ENCODE measurements at places on chromosomes 11 and 22.

DNA sequence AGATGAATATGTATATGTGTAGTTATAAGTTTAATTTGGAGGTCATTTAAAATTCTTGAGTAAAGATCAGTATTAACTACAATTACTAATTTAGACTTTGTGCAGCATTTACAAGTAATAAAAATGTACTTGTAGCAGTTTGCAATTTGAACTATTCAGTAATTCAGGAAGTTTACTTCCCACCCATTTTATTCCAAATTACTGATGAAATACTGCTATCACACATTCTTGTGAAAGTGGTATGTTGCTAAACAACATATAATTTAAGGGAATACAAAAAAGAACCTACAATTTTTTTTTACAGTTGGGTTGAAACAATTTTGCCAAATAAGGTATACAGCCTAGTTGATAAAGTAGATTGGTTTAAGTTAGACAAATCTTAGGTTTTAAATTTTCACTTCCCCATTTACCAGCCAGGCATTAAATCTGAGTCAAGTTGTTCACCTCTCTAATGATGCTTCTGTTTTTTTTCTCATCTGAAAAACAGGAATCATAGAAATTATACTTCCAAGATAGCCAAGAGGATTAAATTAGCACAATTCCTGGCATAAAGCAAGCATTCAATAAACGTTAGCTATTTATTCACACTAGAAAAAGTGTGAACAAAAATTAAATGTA lies 45.3 kb downstream of the ZBTB44 start:
- DNase-seq: no peak

DNA sequence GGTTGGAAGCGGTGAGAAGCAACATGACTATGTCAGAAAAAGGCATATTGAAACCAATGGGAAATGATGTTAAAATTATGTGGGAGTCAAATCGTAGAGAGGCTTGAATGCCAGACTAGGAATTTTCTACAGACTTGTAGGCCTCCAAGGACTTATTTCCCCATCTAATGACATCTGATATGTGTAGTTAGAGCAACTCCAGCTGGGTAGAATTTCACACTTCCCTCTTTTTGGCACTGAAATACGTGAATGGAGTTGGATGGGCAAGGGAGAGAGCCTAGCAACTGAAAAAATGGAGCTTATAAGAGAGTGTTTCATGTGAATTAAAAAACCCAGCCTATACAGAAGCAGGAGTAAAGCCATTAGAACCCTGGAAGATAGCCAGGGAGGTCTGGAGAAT lies 304.2 kb downstream of the INSC start:
- DNase-seq: no peak

DNA sequence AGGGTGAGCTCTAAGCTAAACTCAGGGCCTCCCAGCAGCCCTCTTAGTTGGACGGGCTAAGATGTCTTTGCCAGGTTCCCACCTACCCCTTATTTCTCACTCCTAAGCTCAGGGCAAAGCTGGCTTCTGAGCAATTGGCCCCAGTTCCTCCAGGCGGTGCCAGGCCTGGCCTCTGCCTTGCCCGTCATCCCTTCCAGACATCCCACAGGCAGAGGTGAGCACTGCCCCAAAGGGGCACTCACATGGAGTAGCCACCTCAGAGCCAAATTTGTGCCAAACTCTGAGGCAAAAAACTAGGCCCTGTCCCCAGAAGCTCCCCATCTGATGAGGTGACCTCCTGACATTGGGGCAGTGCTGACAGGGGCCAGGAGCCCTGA lies 9.7 kb downstream of the RHOD start:
- no peak for DNase-seq

DNA sequence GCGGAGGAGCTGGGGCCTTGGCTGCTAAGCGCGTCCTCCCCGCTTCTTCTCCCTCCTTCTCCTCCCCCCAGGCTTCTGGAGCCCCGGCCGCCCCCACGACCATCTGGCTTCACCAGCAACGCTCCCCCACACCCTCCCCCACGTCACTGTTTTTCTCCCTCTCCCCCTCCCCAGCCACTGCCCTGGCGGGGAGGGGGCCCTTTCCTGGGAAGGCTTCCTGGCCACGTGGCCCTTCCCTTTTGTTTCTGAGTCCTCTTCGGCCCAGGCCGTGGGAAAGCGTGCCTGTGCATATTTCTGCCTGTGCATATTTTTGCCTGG lies 27.7 kb downstream of the RTN4R start:
- no peak for DNase-seq

GRCh38 chr22:37456346-37456745 lies 29.1 kb upstream of the ELFN2 start:
- no peak for DNase-seq

DNA sequence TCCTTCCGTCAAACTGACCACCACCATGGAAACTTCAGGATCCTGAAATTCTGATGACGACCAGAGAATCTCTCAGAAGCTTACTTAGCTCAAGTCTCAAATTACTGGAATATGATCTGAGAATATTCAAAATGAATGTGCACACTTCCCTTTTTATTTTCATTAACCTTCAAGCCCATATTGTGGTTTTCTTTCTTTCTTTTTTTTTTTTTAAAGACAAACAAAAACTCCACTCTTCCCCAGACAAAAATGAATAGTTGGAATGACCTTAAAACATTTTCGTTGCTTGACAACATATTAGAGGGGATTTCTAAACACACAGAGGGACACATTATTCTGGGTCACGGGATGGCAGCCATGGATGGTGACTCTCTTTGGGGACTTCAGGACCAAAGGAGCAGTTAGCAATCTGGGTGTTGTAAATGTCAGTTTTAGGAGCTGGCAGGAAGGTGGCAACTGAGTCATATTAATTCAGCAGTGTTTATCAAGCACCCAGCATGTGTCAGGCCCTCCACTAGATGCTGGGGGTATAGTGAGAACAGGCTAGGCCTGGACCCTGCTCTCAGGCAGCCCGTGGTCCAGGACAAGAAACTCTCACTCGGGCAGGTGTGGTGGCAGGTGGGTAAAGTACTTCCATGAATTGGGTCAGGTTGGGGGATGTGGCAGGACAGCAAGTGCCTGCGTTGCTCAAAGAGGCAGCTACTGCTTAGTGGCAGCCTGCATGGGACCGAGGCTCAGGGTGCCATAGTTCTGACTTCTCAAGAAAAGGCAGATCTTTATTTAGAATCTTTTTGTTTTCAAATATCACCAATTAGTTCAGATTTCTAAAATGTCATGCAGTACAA lies 126.1 kb downstream of the HIPK3 start:
- DNase-seq: no peak

DNA sequence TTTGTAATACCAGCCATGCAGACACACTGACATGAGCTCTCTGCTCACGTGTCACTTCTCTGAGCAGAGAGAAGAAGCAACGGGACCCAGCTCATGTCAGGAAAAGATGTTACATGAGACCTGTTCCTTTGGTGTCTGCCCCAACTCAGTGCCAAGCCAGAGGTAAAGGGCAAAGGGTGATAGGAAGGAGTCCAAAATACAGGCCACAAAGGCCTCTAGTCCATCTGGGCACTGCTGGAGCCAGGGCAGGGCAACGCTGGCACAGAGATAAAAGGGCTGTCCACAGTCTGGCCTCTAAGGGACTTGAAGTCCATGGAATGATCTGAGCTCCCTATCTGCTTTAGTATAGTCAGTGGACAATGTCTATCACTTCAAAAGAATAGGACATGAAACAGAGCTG lies 79.3 kb downstream of the SLC1A2 start:
- DNase-seq: no peak

DNA sequence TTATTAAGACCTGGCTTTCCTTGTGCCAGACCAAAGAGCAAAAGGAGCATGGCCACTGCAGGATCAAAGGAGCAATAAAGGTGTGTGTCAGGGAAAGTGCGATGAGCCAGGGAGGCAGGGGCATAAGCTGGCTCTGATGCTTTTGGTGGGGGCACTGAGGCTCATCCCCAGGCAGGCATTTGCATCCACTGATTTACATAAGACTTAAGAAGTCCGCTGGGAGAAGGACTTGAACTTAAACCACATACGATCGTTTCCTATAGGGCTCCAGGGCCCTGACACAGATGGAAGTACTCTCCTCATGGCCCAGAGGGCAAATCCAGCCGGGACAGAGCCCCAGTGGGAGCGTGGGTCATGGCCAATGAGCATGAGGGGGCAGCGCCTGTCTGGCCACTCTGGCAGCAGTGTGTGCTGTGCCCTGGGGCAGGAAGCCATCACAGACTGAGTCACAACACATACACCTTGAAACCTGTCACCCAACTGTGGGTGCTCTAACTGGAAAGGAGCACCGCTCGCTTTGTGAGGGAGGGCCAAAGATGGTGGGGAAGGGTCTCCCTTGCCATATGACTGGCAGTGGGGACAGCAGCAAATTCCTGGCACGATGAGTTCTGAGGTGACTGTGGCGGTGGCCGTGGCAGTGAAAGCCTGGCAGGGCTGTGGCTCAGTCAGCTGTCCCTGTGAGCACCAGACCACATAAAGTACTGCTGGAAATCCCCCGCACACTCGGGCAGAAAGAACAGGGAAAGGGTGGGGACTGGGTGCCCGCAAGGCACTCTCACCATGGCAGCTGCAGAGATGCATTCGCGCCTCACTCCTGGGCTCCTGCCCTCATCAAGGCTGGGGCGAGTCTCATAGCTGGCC lies 79.4 kb upstream of the LMO1 start:
- DNase-seq: peak; percentile 10

GRCh38 chr11:92376146-92376599 lies 151.6 kb downstream of the FAT3 start:
- no peak for DNase-seq

GRCh38 chr22:35023692-35024363 lies 42.1 kb upstream of the ISX start:
- DNase-seq: peak; percentile 86

GRCh38 chr11:1825039-1825740 lies 9.6 kb upstream of the SYT8 start:
- DNase-seq: peak; percentile 16

- DNase-seq: no peak
These were observed 2.5 kb downstream of the CELF1 start for GRCh38 chr11:47550288-47551047.

DNA sequence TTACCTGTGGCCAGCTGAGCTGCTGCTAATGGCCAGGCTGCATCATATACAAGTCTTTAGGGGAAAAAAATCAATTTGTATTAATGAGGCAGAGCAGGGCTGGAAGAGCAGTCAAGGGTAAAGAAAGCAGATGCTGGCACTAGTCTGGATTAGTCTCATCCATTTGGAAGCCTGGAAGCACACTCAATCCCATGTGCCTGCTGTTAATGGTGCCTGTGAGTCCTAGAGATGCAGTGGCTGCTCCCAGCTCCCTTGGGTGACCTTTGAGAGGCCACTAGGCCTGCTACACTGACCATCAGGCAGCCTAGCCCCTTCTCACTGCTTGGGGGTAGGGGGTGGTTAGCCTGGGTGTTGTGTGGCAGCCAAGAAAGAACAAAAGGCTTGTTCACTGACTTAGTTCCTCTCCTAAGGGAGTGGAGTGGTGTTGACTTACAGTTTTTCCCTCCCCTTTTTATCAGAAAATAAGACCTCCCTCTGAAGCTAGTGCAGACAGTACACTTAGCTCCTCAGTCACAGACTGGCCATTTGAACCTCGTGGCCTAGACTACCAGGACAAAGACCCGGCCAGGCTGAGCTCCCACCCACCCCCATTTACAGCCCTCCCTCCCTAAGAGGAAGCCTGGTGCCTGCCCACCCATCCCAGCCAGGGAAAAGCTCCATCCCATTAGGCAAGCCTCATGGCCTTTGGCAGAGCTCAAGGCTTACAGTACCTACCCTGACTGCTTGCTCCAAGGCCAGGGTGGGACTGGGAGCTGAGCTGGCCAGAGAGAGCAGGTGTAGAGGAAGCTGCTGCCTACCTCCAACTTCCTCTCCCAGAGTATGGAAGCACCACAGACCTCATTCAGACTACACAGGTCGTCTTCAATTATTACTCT lies 7.8 kb downstream of the PIK3IP1 start:
- DNase-seq: no peak

GRCh38 chr11:131591051-131591461 lies 220.6 kb downstream of the NTM start:
- no peak for DNase-seq

DNA sequence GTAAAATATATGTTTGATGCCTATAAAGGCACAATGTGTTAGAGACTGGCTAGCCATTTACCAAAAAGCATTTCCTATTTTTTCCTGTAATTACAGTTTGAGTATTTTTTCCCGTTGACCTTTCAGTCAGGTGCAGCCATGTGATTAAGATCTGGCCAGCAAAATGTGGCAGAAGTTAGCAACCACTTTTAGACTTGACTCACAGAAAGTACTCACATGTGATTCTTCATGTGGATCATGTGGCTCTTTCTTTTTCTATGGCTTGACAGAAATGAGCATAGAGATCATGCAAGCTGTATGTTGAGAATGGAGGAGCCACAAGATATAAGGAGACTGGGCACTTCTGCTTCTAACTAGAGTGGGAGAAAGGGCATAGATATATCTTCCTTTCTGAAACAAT lies 27.3 kb upstream of the RAB38 start:
- no peak for DNase-seq

- DNase-seq: no peak
These were observed 56.1 kb upstream of the PTPRJ start for GRCh38 chr11:47924184-47924691.

- no peak for DNase-seq
These were observed 16.5 kb downstream of the NCAM1 start for GRCh38 chr11:112977755-112978154.

GRCh38 chr11:3207526-3208189 lies 11.0 kb downstream of the MRGPRG start:
- DNase-seq: no peak

DNA sequence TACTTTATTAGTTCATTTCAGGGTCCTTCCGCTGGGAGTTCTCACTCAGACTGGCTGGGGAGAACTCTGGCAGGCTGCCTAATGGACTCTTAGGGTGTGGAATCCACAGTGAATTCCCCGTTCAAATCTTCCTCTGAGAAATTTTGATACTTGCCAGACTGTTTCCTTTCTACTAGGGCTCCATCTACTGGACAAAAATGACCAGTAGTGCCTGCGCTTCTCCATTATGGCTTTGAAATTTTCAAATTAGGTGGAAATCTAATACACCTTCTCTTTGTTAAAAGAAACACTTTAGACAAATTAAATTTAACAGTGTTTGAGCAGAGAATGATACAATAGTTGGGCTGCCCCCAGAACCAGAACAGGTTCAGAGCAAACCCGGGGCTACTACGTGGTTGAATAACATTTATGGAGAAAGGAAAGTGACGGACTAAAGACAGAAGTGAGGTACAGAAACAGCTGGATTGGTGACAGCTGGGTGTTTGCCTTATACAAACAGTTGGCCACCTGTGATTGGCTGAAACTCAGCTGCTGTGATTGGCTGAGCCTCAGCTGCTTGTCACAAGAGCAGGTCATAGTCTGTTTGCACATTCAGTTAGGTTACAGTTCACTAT lies 52.9 kb upstream of the FDX1 start:
- peak; percentile 18 for DNase-seq

DNA sequence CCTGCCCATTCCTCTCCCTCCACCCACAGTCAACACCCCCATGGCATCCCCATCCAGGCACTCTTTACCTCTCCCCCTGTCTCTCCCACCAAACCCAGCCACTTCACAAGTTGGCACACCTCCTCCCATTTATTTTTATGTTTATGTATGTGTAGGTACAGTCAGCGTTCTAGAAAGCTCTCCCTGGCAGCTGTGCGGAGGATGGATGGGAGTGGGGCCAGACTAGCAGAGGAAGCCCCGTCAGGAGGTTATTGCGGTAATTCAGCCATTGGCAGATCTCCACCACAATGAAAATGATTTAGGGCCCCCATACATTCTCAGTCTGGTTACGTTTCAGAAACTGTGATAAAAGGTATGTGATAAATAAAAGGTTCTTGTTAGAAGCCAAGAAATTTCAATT lies 51.3 kb downstream of the BTG4 start:
- DNase-seq: no peak
